Transverse colon (tissue), 4 donors: ENCODE measurements at places on chromosomes 13 and 19. TPM values are rescaled to one million over a fixed set of nuclear protein-coding genes. Genes with fewer than 3 reads are reported as not detected.

Gene NFIX
- 30.4 TPM for total RNA-seq

Gene HSPB6
- total RNA-seq: 185 TPM

Gene PALM
- 14.1 TPM for total RNA-seq

Gene PTH2
- total RNA-seq: not detected

Gene PEAK3
- 1.1 TPM for total RNA-seq

DNA sequence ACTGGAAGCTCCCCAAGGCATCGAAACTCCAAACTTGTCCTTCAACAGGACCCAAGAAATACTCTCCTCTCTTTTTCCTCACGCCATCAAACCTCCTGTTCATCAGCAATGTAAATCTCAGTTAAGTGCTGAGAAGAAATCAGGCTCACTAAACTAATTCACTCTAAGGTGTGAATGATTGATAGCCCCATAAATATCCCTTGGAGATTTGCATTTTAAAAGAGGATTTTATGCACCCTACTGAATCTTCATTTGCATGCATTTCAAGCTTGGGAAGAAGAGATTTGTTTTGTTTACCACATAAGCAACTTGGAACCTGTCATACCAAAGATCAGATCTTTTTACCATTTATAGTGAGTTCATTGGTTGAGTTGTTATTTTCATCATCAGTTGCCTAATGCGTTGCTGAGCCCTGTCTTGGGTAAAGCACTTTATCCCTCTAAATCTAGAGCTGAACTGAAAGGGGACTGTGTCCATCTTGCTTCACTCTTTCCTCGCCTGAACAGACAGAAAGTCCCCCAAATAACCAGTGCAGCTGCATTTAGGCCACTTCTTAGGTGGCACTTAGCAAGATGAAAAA lies 40.2 kb upstream of the GSX1 start:
- DNase-seq: no peak

- no peak for DNase-seq
These were observed 10.5 kb downstream of the MTMR6 start for GRCh38 chr13:25276748-25277147.

GRCh38 chr13:111166882-111167675 lies 52.0 kb downstream of the ARHGEF7 start:
- no peak for DNase-seq

GRCh38 chr13:36526897-36527296 lies 94.6 kb downstream of the CCNA1 start:
- no peak for DNase-seq

- no peak for DNase-seq
These were observed 2.4 kb downstream of the RNF6 start for GRCh38 chr13:26219726-26220125.

- no peak for DNase-seq
These were observed 854 bp downstream of the RNASEH2B start for GRCh38 chr13:50910485-50910805.

GRCh38 chr19:1276628-1277022 lies 1.3 kb downstream of the FAM174C start:
- DNase-seq: peak; percentile 71

GRCh38 chr13:40193286-40194223 lies 472.9 kb downstream of the FOXO1 start:
- no peak for DNase-seq

- DNase-seq: no peak
These were observed 383.2 kb downstream of the UQCRFS1 start for GRCh38 chr19:28829762-28830161.

- no peak for DNase-seq
These were observed 822 bp downstream of the ADPRHL1 start for GRCh38 chr13:113452466-113452865.

DNA sequence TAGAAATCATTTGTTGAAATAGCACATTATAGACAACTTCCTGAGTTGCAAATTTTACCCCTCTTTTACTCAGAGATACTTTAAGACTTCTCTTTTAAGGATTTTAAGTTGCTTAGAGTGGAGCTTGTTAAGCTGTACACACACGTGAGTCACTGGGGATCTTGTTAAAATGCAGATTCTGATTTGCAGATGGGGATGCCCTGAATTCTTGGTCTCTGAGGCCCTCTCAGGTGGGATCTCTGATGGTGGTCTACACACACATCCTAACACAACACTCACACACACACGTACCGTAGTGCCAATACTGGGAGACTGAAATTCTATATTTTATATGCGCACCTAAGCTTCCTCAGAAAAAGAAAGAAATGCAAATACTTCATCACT lies 788.3 kb downstream of the UQCRFS1 start:
- no peak for DNase-seq

- DNase-seq: no peak
These were observed 15.0 kb upstream of the LMO7 start for GRCh38 chr13:75621147-75621546.
